ENCODE measurements at places on chromosomes 7 and 10.

DNA sequence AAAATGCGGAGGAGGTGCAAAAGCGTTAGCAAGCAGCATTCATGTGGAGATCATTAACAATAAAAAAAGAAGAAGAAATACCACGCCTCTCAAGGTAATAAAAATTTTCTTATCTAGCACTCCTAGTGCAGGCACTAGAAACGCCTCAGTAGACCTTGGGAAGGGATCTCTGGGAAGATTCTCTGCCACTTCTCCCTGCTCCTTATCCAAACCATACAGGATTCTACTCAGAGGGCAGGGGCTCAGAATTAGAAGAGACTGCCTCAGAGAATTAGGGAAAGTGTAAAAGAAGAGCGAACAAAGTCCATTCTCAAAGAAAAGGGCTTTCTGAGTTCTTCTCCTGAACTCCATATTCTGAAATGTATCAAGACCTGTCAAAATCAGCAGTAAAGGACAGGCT lies 413.4 kb downstream of the SORCS1 start:
- no peak for DNase-seq

- DNase-seq, result no peak
Measured at GRCh38 chr7:92944633-92945032, 108.3 kb upstream of the CDK6 start.

- DNase-seq, result no peak
Measured at GRCh38 chr7:151754142-151754590, 122.7 kb downstream of the PRKAG2 start.

GRCh38 chr10:97076781-97077180 lies 109.0 kb downstream of the SLIT1 start:
- no peak for DNase-seq

- no peak for DNase-seq
Measured at GRCh38 chr10:71964743-71965515, 734 bp downstream of the CHST3 start.

- peak; percentile 17 for DNase-seq
Measured at GRCh38 chr7:45978010-45978681, 57.1 kb upstream of the IGFBP3 start.

- peak; percentile 15 for DNase-seq
Measured at GRCh38 chr7:75729851-75730274, 8.9 kb downstream of the HIP1 start.

DNA sequence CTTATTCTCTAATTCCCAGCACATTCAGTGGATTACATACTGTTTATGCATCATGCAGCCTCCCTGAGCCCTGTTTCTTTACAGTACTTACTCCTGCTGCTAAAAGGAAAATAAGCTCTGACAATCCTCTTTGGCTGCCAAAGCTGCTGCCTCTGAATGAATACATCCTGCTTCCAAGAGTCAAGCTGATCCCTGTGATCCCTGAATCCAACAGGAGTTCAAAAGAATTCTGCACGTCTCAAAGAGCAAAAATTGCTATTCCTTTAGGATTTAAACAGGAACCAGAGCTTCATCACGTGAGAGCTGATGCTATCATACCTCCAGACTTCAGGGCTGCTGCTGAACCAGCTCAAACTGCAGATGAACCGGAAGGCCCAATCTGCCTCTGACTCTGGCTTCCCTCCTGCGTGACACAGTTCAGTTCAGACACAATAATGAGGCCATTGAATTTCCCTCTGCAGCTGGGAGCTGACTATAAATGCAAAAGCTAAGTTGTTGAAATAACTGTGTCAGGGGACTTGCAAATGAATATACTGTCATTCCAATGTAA lies 851.0 kb upstream of the PHF14 start:
- DNase-seq, result no peak

GRCh38 chr10:69768386-69768785 lies 33.3 kb upstream of the COL13A1 start:
- no peak for DNase-seq

- DNase-seq, result peak; percentile 69
Measured at GRCh38 chr7:142626420-142627035, 122.7 kb upstream of the PRSS1 start.

- no peak for DNase-seq
Measured at GRCh38 chr10:62053860-62054259, 152.4 kb downstream of the ARID5B start.

Measured in activated CD4-positive, alpha-beta T cell treated with anti-CD3 and anti-CD28 coated beads, Interleukin-2, amount 50 U/mL, for 16 hours (primary cell).